ENCODE measurements at places on chromosomes 6 and 20. TPM values are rescaled to one million over a fixed set of nuclear protein-coding genes. Genes with fewer than 3 reads are reported as not detected.

The PACRG gene
- total RNA-seq = 0.79 TPM

The LTA gene
- total RNA-seq = not detected

The OCSTAMP gene
- not detected for total RNA-seq

The RIN2 gene
- total RNA-seq = 56.7 TPM

The ATG5 gene
- 36.4 TPM for total RNA-seq

The ZSCAN23 gene
- 11.0 TPM for total RNA-seq

The HNF4A gene
- total RNA-seq = not detected

The INSM1 gene
- total RNA-seq = not detected

The PHACTR3 gene
- 1.6 TPM for total RNA-seq

The CNKSR3 gene
- total RNA-seq = 11.0 TPM

The SLC4A11 gene
- 1.6 TPM for total RNA-seq

The HIVEP2 gene
- total RNA-seq = 15.4 TPM

The TINAG gene
- not detected for total RNA-seq

The GSTA3 gene
- not detected for total RNA-seq

The BEND6 gene
- total RNA-seq = 12.6 TPM

The DCBLD1 gene
- total RNA-seq = 21.6 TPM

The NRN1 gene
- total RNA-seq = not detected

The ANKEF1 gene
- total RNA-seq = 5.5 TPM

The SLC22A7 gene
- total RNA-seq = not detected

The SNRPB2 gene
- 36.5 TPM for total RNA-seq

The PLA2G7 gene
- total RNA-seq = 7.5 TPM

The ABHD12 gene
- 43.1 TPM for total RNA-seq

The SLC35D3 gene
- not detected for total RNA-seq

The RAE1 gene
- 25.1 TPM for total RNA-seq

The EYS gene
- not detected for total RNA-seq

The CLVS2 gene
- 1.6 TPM for total RNA-seq

The GLP1R gene
- not detected for total RNA-seq

The KCNK5 gene
- total RNA-seq = not detected

The PNRC1 gene
- total RNA-seq = 190 TPM

The KIF25 gene
- total RNA-seq = not detected

The SF3B5 gene
- total RNA-seq = 86.0 TPM

The CD93 gene
- total RNA-seq = not detected

The ID1 gene
- total RNA-seq = 2.4 TPM

The TTLL9 gene
- total RNA-seq = under 0.01 TPM

The TRIM40 gene
- total RNA-seq = not detected

The SCAND1 gene
- total RNA-seq = 72.2 TPM

The TRIM15 gene
- total RNA-seq = not detected

The PCED1A gene
- total RNA-seq = 39.0 TPM

The AVP gene
- total RNA-seq = not detected

The KCNQ2 gene
- total RNA-seq = not detected

The TJAP1 gene
- 19.0 TPM for total RNA-seq

The NKAPL gene
- total RNA-seq = 2.7 TPM

The CRYBG1 gene
- under 0.01 TPM for total RNA-seq

The TSPO2 gene
- total RNA-seq = not detected

The KHDC1 gene
- total RNA-seq = 5.5 TPM

The SYNCRIP gene
- 63.9 TPM for total RNA-seq

The FOXA2 gene
- not detected for total RNA-seq

The UTRN gene
- total RNA-seq = 169 TPM

The SNAP25 gene
- total RNA-seq = not detected

The ADGB gene
- total RNA-seq = not detected

The C6orf52 gene
- total RNA-seq = not detected

All from placental epithelial cell (primary cell).